Activated CD4-positive, alpha-beta T cell treated with anti-CD3 and anti-CD28 coated beads for 36 hours (primary cell): ENCODE measurements at places on chromosomes 5 and 9.

DNA sequence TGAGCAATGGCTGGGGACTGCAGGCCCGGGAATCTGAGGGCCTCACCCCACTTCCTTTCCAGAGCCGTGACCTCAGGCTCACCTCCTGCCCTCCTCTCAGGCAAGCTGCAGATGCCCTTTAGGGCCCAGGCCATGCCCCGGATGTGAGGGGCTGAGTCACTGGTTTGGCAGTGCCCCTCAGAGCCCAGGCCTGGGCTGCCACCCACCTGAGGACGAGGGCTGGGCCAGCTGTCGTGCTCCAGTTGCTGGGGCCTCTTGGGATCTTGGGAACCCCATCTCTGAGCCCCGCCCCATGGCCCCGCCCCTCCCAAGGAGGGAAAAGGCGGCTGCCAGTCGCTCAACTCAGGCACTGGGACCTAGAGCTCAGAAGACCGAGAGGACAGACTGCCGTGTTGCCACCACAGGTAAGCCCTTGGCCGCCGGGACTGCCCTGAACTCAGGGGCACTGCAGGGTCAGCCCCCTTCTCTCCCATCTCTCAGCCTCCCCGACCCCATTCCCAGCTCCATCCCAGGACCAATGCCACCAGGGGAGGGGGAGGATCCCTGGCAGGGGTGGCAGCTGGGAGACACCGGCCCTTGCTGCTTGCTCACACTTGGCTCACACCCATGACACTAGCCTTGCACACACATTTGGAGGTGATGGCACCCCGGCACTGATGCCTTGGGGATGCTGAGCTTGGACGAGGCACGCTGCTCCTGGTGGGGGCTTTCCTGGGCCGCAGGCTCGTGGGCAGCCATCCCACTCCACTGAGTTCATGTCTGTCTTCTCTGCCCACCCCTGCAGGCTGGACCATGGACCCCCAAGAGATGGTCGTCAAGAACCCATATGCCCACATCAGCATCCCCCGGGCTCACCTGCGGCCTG, at the start of gene CYSRT1:
CYSRT1 (plus strand) TSS at position 345 of the 865 bp plus-strand sequence; CDS start at position 793, 448 bp downstream.
- peak; percentile 67 for DNase-seq

- no peak for DNase-seq
Observed at GRCh38 chr9:32136700-32137339, 247.6 kb upstream of the ACO1 start.

GRCh38 chr5:143474616-143475015, 71.1 kb upstream of the NR3C1 start:
- no peak for DNase-seq

GRCh38 chr5:40464511-40464910, 215.2 kb upstream of the PTGER4 start:
- no peak for DNase-seq

- DNase-seq: peak; percentile 53
Observed at GRCh38 chr9:136847088-136847825, 2.0 kb upstream of the PHPT1 start.

DNA sequence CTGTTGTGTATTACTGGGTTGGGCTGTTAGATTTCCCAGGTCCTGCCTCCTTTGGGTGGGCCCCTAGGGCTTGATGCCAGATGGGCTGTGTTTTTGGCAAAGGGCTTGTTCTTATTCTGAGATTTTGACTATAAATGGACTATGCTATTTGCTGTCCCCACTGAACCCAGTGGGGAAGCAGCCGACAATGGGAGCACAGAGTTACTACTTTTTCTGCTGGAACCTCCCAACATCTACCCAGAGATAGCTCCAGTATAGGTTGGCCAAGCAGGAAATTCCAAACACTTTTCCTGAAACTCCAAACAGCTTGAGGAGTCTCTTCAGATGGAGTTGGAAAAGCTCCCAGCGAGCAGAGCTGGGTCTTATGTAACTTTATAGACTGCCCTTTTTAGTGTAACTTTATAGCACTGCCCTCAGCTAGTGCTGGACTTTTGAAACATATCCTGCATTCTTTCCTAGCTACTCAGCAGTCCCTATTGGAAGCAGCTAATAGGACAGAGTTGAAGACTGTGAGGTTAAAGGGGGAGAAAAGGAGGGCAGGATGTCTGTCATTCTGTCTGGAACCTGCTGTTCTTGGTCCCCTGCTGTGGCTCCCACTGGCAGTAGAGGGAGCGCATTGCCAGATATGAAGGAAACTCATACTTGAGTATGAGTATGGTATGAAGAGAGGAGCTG, 21.0 kb downstream of the RUSC2 start:
- no peak for DNase-seq

DNA sequence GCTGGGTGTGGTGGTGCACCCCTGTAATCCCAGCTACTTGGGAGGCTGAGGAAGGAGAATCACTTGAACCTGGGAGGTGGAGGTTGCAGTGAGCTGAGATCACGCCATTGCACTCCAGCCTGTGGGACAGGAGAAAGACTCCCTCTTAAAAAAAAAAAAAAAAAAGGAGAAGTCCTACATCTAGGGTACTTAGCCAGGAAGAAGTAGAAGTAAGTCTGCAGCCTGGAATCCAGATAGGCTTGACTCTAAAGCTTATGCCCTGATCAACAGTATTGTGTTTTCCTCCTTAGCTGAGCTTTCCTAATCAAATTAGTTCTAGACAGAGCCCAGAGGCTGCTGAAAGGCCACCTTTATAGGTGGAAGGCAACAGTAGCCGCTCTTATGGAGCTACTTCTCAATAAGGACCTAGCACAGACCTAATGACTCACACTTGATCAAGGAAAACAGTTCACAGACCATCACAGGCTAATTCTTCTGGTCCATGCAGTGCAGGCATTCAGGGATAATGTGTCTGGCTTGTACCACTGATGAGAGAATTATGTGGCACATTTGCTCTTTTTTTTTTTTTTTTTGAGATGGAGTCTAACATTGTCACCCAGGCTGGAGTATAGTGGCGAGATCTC, 105.5 kb upstream of the KLF4 start:
- DNase-seq: no peak

DNA sequence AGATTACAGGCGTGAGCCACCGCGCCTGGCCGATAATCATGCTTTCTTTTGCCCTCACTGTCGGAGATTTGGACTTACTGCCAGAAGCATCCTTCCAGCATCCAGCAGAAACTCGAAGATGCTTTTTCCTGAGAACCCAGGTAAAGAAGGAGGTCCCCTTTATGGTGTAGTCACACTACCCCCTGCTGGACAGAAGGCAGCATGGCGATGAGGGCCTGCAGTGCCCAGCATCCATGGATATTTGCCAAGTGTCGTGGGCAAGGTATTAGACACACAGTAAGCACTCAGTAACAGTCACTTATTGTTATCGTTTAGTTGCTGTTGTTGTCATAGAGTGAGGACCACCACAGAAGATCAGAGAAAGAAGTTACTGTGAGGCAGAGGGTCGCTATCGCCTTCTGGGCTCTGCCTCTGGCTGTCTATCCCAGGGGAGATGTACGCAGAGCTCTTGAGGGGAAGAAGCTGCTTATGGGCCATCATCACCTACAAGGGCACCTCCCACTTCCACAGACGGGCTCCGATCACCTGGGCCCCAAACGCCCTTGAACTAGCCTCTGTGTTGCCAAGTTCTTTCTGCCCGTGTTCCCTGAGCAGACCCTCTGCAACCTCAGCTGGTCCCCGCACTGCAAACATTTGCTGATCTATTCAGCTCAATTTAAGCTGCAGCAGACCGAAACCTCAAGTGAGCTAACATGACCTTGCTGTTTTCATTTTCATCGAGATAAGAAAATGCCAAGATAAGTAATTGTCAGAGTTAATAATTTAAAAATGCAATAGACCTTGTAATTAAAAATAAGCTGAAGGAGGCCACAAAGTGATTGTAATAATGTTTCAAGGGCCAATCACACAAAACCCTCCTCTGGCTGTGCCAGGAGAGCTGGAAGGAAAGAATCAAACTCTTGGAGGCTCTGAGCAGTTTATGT, 23.9 kb downstream of the C5orf15 start:
- peak; percentile 78 for DNase-seq

GRCh38 chr5:124825983-124826337, 79.5 kb upstream of the ZNF608 start:
- no peak for DNase-seq

DNA sequence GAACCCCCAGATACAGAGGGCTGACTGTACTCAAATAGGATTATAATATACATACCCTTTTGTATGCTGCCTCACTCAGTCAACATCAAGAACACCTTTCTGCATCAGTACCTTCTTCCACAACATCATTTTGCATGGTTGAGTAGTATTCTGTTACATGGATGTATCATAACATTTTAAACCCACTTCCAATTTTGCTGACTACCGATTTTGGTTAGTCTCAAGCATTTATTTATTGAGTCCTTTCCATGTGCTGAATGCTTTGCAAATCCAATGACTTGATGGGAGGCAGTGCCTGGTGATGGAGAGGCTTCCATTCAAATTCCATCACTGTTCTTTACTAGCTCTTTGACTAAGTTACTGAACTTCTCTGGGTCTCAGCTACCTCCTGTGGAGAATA, 182.0 kb upstream of the KLF4 start:
- DNase-seq: no peak

GRCh38 chr5:43981556-43981955, 378.6 kb downstream of the NNT start:
- no peak for DNase-seq

GRCh38 chr9:71764891-71765290, 3.4 kb downstream of the CEMIP2 start:
- no peak for DNase-seq
